ENCODE measurements at places on chromosomes 2 and 18. TPM values are rescaled to one million over a fixed set of nuclear protein-coding genes. Genes with fewer than 3 reads are reported as not detected.
A peak's percentile ranks its signal among the peaks of the same experiment; 100 is the strongest.

The IL1B gene
- not detected for total RNA-seq

The GALNT13 gene
- 4.1 TPM for total RNA-seq

The LBH gene
- total RNA-seq, result 30.7 TPM

The COL4A3 gene
- total RNA-seq, result 0.26 TPM

The MSTN gene
- total RNA-seq, result not detected

The DBI gene
- 2.6 TPM for total RNA-seq

The HOXD13 gene
- total RNA-seq, result not detected

The MAB21L4 gene
- not detected for total RNA-seq

The SNTG2 gene
- 3.2 TPM for total RNA-seq

The NYAP2 gene
- total RNA-seq, result not detected

The LHCGR gene
- total RNA-seq, result not detected

DNA sequence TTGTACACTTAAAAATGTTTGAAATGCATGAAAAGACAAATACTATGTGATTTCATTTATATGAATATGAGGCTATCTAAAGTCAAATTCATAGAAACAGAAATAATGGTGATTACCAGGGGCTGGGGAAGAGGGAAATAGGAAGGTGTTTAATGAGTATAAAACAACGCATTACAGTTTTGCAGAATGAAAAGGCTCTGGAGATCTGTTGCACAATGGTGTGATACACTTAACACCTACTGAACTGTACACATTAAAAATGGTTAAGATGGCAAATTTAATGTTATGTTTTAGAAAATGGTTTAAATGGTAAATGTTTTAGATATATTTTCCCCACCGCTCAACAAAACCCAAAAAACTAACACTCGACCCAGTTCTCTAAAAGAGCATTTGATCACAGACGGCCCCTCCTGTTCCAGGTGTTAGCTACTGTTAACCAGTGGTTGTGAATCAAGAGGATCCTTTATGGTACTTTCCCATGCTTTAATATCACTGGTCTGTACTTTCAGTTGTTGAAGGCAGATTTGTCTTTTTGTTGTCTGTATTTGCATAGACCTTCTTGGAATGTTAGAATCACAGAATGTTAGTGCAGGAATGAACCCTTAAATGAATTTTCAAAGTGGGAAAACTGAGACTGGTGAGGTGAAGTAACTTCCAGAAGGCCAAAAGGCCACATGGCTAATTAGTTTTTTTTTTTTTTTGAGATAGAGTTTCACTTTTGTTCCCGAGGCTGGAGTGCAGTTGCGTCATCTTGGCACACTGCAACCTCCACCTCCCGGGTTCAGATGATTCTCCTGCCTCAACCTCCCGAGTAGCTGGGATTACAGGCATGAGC is 10.2 kb downstream of the RAB10 start:
- no peak overlapping the region for H3K4me3 ChIP-seq
- H3K36me3 ChIP-seq, result no peaks in the 10 kb centered on the region
- DNase-seq, result no peak
- no peak overlapping the region for H3K27ac ChIP-seq
- H3K4me1 ChIP-seq, result peaks cover 12% of the 10 kb centered on the region

DNA sequence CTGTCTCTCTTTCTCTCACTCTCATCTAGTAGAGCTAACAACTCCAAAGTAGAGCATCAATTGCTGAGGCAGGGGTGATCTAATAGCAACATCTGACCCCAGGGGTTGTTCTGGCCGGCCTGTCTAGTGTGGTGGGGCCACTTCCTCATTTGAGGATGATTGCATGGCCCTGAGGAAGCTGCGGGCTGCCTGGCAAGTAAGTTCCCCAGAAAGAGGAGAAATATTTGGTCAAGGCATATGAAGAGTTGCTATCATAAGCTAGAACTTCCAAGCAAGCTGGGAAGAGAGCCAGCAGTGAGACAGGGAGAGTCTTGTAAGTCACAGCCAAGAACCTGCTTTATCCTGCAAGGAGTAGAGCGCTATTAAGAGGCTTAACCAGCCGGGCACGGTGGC is 50.8 kb upstream of the TMEM87B start:
- no peak overlapping the region for H3K27ac ChIP-seq
- H3K4me3 ChIP-seq, result no peak overlapping the region
- H3K27me3 ChIP-seq, result no peaks in the 10 kb centered on the region
- DNase-seq, result no peak

- peaks cover 3% of the 10 kb centered on the region for H3K4me1 ChIP-seq
- no peak overlapping the region for H3K27ac ChIP-seq
- no peaks in the 10 kb centered on the region for H3K27me3 ChIP-seq
- no peak for DNase-seq
- no peaks in the 10 kb centered on the region for H3K36me3 ChIP-seq
Measured at GRCh38 chr2:63785096-63785495, 56.6 kb upstream of the UGP2 start.

GRCh38 chr2:239706367-239706766 is 305.5 kb upstream of the HDAC4 start:
- H3K27ac ChIP-seq, result no peak overlapping the region
- no peak overlapping the region for H3K4me3 ChIP-seq
- DNase-seq, result no peak
- no peaks in the 10 kb centered on the region for H3K4me1 ChIP-seq

- no peaks in the 10 kb centered on the region for H3K4me1 ChIP-seq
- no peaks in the 10 kb centered on the region for H3K27me3 ChIP-seq
- H3K27ac ChIP-seq, result no peak overlapping the region
- no peak for DNase-seq
- no peak overlapping the region for H3K4me3 ChIP-seq
Measured at GRCh38 chr2:6657136-6657535, 208.6 kb downstream of the CMPK2 start.

- H3K27ac ChIP-seq, result no peak overlapping the region
- no peaks in the 10 kb centered on the region for H3K4me1 ChIP-seq
- no peaks in the 10 kb centered on the region for H3K27me3 ChIP-seq
Measured at GRCh38 chr18:54386043-54386442, 28.3 kb downstream of the C18orf54 start.

GRCh38 chr2:27191070-27191829 is 20.6 kb upstream of the ATRAID start:
- no peaks in the 10 kb centered on the region for H3K27me3 ChIP-seq
- no peak overlapping the region for H3K4me3 ChIP-seq
- H3K27ac ChIP-seq, result no peak overlapping the region
- H3K36me3 ChIP-seq, result no peaks in the 10 kb centered on the region

- H3K27me3 ChIP-seq, result no peaks in the 10 kb centered on the region
- H3K36me3 ChIP-seq, result no peaks in the 10 kb centered on the region
Measured at GRCh38 chr2:164285576-164285975, 335.7 kb downstream of the GRB14 start.

- no peak overlapping the region for H3K27ac ChIP-seq
- no peaks in the 10 kb centered on the region for H3K4me1 ChIP-seq
- H3K27me3 ChIP-seq, result no peaks in the 10 kb centered on the region
- no peaks in the 10 kb centered on the region for H3K36me3 ChIP-seq
Measured at GRCh38 chr18:22387364-22387763, 30.4 kb downstream of the CTAGE1 start.

DNA sequence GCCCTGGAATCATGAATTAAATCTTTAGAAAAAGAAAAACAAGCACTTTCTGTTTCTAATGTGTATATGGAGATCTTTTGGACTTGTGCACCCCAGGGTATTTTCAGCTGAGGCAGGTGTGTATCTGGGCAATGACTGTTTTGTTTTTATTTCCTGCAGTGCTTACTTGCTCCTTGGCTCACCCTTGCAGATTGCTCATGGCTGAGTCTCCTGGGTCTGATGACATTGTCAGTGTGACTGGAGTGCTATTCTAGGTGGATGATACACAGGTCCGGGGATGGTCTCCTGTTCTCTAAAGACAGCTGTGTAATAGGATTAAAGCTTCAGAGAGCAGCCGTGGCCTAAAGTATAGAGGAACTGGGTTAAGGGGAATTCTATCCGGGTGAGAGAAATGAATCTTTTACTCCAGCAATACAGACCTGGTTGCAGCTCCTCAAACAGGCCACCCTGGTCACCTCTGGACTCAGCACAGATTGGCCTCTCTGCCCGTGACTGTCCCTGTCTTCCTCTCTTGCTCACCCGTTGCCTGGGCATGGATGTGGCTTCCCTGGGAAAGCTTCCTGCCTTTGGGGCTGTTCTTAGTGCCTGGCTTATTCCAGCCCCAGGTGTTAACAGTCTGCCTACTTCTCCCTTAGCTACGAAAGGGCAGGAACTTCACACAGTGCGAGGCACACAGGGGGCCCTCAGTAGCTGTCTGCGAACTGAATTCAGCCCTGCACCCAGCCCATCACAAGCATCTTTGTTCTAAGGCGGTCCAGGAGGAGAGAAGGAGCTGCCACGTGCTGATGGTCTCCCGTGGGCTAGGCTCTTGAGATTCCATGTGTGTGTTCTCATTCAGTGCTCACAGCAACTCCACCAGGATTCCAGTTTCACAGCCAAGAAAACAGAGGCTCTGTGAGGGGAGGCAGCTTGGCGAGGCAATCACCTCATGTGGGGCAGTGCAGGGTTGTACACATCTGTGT is 84.3 kb downstream of the ACOXL start:
- H3K36me3 ChIP-seq, result no peaks in the 10 kb centered on the region
- H3K4me3 ChIP-seq, result no peak overlapping the region
- H3K27ac ChIP-seq, result no peak overlapping the region
- no peaks in the 10 kb centered on the region for H3K4me1 ChIP-seq

DNA sequence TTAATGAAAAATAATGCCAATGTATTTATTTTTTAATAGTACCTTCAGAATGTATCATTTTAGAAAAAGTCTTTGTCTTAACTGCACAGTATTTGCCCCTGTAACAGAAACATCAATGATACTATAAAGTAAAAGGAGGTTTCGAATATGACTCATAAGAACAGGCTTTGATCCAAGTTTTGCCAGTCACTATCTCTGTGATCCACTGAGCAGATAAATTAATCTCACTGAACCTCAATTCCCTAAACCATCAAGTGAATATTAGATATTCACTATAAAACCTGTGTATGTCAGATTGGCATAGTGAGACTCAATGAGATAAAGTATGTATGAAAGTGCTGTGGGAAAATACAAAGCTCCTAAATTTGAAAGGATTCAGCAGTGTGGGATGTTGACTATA is 292.1 kb downstream of the EXOC6B start:
- H3K4me1 ChIP-seq, result no peaks in the 10 kb centered on the region
- no peaks in the 10 kb centered on the region for H3K36me3 ChIP-seq
- H3K27ac ChIP-seq, result no peak overlapping the region
- H3K27me3 ChIP-seq, result no peaks in the 10 kb centered on the region

DNA sequence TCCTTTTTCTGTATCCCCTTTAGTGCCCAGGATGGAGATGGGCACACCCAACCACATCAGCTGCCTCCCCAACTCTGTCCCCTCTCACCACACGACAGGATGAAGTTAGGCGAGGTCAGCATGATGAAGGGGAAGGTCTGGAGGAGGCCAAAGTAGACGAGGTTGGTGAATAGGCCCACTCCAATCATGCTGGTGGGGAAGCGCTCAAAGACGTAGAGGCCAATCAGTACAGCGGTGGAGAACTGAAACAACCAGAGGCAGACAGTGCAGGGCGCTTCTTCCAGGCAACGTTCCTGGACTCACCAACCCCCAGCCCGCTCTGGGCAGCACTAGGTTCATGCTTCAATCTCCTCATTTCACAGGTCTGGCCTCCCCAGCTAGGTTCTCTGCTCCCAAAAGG is 2.9 kb downstream of the TEX261 start:
- DNase-seq, result peak; percentile 6
- H3K4me3 ChIP-seq, result no peak overlapping the region
- no peak overlapping the region for H3K27ac ChIP-seq
- no peaks in the 10 kb centered on the region for H3K4me1 ChIP-seq

DNA sequence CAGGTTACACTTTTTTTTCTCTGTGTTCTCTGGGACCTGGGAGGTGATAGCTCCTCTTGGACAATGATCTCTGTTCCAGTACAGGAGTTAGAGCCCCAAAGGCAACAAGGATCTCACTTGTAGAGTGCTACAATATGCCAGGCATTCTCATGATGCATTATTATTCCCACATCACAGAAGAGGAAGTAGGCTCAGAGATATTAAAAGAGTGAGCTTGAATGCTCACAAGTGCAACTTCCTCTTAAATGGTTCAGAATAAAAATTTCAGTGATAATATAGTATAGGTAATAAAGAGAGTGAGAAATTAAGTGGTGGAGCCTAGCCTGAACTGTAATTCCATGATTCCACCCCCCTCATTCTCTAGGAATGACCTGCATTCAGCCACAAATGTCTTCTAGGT is 21.4 kb downstream of the POLE4 start:
- H3K36me3 ChIP-seq, result no peaks in the 10 kb centered on the region
- H3K27me3 ChIP-seq, result no peaks in the 10 kb centered on the region
- H3K27ac ChIP-seq, result no peak overlapping the region
- no peak overlapping the region for H3K4me3 ChIP-seq
- no peak for DNase-seq
- H3K4me1 ChIP-seq, result no peaks in the 10 kb centered on the region

- H3K4me3 ChIP-seq, result no peak overlapping the region
- H3K27me3 ChIP-seq, result no peaks in the 10 kb centered on the region
- H3K4me1 ChIP-seq, result no peaks in the 10 kb centered on the region
Measured at GRCh38 chr2:219709331-219709761, 81.9 kb downstream of the SLC4A3 start.

DNA sequence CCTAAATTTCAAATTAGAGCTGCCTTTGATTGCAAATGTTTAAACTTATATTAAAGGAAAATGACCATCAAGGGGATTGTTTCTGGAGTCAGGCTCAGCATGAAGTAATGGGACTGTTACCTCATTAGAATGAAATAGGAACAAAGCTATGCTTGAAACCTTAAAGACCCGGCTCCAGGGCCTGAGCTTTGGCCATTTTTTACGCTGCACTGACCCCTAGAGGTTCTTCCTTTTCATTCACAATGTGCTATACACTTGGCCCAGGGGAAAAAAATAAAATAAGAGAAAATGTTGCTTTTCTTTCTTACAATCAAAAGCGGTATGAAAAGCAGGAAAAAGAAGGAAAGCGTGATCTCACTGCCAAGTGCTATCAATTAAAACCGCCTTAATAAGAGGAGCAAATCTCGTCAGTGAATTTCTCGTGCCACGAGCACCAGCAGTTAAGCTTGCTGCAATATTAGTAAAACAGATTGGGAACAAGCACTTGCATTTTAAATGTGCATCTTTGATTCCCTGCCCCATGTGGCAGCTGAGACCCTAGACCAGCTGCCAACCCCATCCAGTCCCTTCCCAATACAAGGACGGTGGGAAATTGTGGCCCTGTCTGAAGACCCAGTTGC is 96.6 kb downstream of the MBD2 start:
- H3K4me1 ChIP-seq, result no peaks in the 10 kb centered on the region
- no peak overlapping the region for H3K4me3 ChIP-seq
- DNase-seq, result no peak
- H3K27me3 ChIP-seq, result no peaks in the 10 kb centered on the region

DNA sequence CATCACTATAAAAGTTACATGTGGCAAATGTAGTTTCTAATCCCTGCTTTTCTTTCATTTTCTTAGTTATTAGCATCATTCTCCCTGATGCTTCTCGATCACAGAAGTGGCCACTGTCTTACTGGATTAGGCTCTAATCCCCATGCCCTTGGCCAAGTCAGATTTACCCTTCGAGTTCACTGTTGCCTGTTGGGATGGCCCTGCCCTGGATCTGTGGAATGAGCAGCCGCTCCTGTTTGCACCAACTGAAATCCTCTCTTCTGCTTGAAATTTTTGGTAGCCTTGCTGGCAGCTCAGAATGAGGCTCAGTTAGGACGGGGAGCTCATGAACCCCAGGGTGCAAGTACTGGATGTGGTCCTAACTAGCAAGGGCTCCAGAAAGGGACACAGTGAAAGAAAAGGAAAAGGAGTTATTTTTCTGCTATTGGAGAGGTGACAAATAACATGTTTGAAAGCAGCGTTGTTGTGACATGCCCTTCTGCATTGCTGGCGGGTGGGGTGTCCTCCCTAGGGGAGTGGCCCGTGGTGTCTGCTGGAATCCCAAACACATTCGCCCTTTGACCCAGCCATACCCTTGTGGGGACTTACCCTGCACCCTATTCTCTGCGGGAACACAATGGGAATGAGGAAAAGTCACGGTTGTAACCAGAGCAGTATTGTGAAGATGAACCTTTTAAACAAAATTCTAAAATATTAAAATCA is 34.5 kb downstream of the RBFA start:
- H3K36me3 ChIP-seq, result no peaks in the 10 kb centered on the region
- DNase-seq, result no peak
- no peaks in the 10 kb centered on the region for H3K4me1 ChIP-seq
- no peaks in the 10 kb centered on the region for H3K27me3 ChIP-seq
- H3K27ac ChIP-seq, result no peak overlapping the region
